Subcutaneous preadipocyte (primary cell): ENCODE measurements at places on chromosomes 13 and 19. TPM values are rescaled to one million over a fixed set of nuclear protein-coding genes. Genes with fewer than 3 reads are reported as not detected.

MTUS2 gene
- total RNA-seq, result under 0.01 TPM in 2 replicates

MRPL57 gene
- total RNA-seq, result 21.3 and 21.7 TPM in 2 replicates

FXYD7 gene
- not detected in 2 replicates for total RNA-seq

ILF3 gene
- total RNA-seq, result 133 and 210 TPM in 2 replicates

KLK3 gene
- total RNA-seq, result not detected in 2 replicates

ZNF264 gene
- total RNA-seq, result 12.5 and 18.4 TPM in 2 replicates

ZNF616 gene
- total RNA-seq, result 7.8 and 8.8 TPM in 2 replicates

KLK14 gene
- total RNA-seq, result not detected in 2 replicates

ZSCAN4 gene
- not detected in 2 replicates for total RNA-seq

TMEM255B gene
- 0.73 and 2.0 TPM in 2 replicates for total RNA-seq

ZNF599 gene
- total RNA-seq, result 4.8 and 5.9 TPM in 2 replicates

TMEM59L gene
- under 0.01 TPM in 2 replicates for total RNA-seq
